Daoy (cell line): ENCODE measurements at places on chromosomes 11 and 22.
A peak's percentile ranks its signal among the peaks of the same experiment; 100 is the strongest.

DNA sequence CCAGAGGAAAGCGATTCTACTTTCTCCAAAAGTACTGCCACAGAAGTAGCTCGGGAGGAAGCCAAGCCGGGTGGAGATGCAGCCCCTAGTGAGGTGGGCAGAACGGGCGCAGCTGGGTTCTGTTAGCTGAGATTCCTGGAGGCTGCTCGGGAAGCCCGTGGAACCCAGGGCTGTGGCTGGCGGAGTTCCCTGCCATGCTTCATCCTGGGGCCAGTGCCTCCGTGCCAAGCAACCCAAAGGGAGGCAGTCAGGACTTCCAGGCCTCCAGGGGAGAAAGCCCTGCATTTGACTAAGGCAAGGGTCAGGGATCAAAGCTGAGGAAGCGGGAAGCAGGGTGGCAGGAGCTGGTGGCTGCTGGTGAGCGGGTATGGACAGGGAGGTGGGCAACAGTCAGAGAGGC is 6.7 kb upstream of the TRMU start:
- no peak for DNase-seq

DNA sequence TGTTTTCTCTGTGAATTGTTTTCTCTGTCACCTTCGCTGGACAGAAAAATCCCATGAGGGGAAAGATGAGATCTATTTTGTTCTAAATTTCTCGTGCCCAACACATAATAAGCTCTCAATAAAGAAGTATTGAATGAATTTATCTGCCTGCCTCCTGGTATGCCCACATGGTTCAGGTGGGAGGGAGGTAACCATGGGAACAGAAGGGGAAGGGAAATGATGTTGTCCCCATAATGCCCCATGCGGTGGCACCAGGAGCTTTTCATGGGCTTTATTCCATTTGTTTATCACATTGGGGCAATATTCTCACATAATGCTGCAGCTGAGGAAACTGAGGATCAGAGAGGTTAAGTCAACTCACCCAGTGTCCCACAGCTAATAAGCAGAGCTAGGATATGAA is 8.7 kb downstream of the USH1C start:
- no peak for DNase-seq

DNA sequence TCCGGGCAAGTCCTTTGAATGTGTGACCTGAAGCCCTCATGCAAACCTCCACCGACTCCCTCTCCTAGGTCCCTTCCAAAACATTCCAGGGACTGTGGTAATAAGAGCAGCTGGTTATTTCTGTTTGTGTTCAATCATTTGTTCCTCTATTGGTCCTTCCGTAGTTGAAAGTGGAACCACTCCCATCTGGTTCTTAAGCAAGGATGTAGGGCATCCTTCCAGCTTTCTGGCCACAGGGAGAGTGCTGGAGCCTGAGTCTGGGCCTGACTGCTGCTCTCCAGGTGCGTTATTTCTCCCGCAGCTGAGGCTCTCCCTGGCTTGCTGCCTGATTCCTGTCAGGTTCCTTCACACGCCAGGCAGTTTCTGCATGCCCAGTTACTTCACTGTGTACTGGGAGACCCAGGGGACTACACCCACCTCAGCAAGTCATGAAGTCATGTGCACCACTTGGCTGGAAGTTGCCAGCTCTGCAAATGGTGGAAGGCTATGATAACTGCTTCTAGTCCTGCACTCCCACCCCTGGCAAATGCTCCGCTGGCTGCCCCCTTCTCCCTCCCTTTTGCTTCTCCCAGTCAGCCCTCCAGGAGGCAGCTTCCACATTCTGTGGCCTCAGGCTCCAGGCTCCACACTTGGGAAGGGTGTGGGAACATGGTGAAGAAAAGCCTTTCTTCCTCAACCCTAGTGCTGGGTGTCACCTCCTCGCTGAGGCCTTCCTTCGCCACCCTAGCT is 4.0 kb upstream of the ALX4 start:
- DNase-seq: no peak

DNA sequence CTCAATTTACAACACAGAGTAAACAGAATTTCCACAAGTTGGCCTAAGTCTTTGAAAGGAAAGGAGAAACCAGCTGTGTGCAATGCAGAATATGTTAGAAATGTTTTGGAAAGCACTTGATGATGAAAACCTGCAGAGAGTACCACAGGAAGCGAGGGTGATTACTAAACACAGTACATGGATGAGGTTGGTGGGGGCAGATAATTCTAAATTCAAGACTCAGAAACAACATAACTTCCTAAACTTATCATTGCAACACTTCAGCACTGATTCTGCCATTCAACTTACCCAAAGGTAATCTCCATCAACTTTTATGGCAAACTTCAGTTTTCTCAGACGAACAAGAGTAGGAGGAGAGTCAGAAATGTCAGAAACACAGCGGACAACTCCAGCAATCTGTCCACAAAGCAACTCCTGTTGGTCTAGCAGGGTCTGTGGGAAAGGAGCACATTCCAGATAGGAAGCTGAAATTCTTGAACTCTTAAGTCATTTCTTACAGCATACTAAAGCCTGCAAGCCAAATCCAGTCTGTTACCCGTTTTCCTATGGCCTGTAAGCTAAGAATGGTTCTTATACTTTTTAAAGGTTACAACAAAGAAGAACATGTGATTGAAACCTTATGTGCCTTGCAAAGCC is 6.8 kb downstream of the HPS4 start:
- DNase-seq: peak; percentile 60

DNA sequence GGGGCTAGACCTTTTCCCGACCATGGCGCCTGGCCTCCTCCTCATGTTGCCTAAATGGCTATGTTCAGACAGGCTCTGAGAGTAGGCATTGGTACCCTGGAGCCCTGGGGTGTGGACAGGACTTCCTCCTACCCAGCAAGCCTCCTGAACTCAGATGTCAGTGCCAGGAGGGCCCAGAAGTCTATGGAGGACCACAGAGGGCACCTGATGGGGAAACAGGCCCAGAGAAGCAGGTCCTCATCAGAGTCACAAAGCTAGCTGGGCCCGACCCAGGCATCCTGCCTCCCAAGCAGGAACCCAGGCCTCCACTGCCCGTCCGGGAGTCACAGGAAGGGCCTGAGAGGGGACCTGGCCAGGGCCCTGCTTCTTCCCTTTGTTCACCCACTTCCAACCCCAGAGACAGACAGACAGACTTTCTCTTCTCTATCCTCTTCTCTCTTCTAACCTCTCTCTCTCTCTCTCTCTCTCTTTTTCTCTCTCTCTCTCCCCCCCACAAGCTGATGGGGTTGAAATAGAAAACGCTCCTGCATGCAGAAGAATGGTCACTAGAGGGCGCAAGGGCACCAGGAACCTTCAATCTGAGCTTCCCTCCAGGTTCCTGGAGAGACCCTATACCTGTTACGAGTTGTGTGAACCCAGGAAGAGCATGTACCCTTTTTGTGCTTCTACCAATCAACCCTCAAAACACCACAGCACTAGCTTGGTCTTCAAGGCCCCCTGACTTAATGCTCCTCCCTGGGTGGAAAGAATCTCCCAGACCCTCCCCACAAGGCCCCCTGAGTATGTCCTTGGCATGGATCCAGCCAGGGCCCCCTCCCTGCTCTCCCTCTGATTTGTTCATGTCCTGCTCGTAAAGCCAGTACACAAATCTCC is 27.1 kb downstream of the ARAP1 start:
- peak; percentile 76 for DNase-seq

GRCh38 chr11:116928845-116929244 is 91.4 kb upstream of the APOA1 start:
- DNase-seq: no peak
